ENCODE measurements at places on chromosomes 2 and 18.

DNA sequence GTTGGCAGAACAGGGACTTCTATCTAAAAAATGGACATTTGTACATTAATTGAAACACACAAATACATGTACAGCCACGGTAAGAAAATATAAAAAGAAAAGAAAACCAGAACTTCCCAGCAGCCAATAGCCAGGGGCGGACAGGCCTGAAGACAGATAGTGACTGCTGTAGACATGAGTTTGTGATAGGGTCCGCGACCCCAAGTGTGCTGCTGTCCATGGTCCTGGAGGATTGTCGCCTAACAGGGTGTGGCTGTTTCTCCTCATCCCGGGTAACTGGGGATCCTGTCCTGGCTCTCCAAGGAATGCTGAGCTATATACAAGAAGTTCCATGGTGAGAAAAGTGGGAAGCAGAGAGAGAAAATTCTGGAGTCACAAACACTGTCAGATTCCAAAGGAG lies 266.5 kb upstream of the SALL3 start:
- no peak for DNase-seq

DNA sequence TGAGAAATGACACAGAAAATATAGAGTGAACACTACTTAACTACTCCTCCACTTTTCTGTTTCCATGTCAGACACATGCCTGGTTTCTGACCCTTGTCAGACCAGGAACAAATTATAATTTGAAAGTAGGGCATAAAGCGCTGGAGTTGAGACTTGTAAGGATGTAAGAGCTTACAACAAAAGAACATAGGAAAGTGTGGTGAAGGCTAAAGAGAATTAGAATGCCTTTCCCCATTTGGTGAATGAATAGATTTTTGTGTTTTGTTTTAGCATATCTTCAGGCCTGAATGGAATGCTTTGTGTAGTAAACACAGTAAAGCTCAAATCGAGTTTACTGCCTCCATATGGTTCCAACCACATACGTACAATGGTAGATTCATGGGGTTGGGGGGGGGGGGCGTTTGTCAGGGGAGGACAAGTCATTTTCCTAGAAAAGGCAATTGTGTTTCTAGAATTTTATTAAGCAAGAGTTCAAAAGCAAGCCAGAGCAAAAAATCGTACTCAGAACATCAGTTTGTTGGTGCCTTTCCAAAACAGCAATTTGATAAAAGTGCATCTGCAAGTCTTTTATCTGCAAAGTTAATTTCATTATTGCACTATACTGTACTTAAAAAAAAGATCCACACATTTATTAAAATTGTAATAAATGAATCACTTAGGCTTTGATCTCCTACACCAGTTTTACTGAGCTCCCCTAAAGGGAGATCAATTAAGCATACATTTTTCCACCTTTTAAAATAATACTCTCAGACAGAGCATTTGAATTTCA lies 30.9 kb downstream of the NRXN1 start:
- no peak for DNase-seq

- DNase-seq, result peak; percentile 60
Observed at GRCh38 chr2:25740810-25741381, 67.5 kb upstream of the DTNB start.

- DNase-seq, result no peak
Observed at GRCh38 chr2:191797942-191798876, 48.7 kb downstream of the CAVIN2 start.

GRCh38 chr2:149038442-149039212 lies at the start of gene LYPD6B:
Gene LYPD6B, plus strand, starts transcription at chr2:149038699. Its CDS starts 92,250 bp downstream, at chr2:149130949.
- DNase-seq, result no peak

- DNase-seq, result no peak
Observed at GRCh38 chr2:213609570-213610170, 325.4 kb downstream of the SPAG16 start.

All from fibroblast of skin of right biceps (primary cell).